Activated CD4-positive, alpha-beta T cell treated with anti-CD3 and anti-CD28 coated beads, Interleukin-2, amount 10 ng/mL, durations not matched to agents 24 days and 14 days (primary cell): ENCODE measurements at places on chromosomes 12 and 14. TPM values are rescaled to one million over a fixed set of nuclear protein-coding genes. Genes with fewer than 3 reads are reported as not detected.

DNA sequence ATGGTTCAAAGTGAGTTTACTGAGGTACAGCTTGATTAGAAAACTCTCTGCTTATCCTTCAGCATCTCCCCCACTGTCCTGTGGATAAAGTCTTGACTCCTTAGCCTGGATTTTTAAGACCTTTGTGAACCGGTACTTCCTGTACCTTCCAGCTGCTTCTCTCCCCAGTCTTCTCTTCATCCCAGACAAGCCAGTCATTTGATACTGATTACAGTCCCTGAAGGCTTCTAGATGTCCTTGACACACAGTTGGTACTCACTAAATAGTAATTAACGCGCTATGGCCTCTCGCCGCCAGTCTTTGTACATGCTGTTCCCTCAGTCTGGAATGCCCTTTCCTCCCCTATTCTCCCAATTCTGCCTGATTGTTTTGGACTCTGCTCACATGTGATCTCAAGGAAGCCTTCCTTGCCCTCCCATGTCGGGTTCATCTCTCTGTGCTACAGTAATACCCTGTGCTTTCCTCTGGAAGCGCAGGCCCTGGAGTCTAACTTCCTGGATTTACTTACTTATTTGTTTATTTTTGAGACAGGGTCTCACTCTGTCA lies 50.6 kb upstream of the PTGR2 start:
- no peaks in the 10 kb centered on the region for H3K27me3 ChIP-seq
- no peak overlapping the region for H3K4me3 ChIP-seq

The GNPTAB gene
- total RNA-seq, result 48.2 and 57.2 TPM in 2 replicates

The STON2 gene
- 0.14 and 0.30 TPM in 2 replicates for total RNA-seq

The CDK17 gene
- 28.0 and 30.5 TPM in 2 replicates for total RNA-seq
